ENCODE measurements at places on chromosomes 1 and 21.
A peak's percentile ranks its signal among the peaks of the same experiment; 100 is the strongest.

DNA sequence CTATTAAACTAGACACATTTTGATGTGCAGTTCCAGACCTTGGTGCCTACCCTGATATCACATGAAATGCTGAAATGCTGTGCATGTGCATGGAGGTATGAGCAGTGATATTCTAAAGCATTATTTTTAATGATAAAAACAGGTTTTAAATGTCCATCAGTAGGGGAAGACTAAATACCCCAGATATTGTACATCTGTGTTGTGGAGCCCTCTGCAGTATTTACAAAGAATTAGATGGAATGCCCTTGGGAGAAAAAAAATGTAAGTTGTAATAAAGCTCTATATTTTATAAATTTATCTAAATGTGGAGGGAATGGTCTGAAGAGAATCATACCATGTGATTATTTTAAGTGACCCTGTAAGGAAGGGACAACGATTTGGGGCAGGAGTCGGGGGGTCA lies 39.1 kb upstream of the IGSF5 start:
- DNase-seq = no peak

GRCh38 chr1:212189352-212189738 lies 95.9 kb upstream of the PPP2R5A start:
- DNase-seq = no peak

- DNase-seq = no peak
These were observed 158.1 kb upstream of the COA6 start for GRCh38 chr1:234214911-234215892.

DNA sequence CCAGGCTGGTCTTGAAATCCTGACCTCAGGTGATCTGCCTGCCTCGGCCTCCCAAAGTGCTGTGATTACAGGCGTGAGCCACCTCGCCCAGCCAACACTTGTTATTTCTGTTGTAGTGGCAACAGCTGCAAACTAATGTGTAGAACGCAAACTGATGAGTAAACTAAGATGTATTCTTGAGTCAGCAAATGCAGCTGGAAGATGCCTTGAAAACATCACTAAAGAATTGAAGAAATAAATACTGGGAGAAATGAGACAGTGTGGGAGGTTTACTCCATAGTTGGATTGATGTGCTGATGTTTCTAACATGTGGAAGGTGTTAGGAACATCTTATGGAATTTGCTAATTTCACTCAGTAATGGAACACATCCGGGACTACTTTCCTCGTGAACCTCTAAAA lies 61.3 kb upstream of the KCNE2 start:
- DNase-seq = no peak

GRCh38 chr1:235366286-235366685 lies 941 bp upstream of the TBCE start:
- no peak for DNase-seq

GRCh38 chr1:183962903-183963302 lies 74.6 kb downstream of the COLGALT2 start:
- DNase-seq = no peak

- no peak for DNase-seq
These were observed 1.2 kb upstream of the NEGR1 start for GRCh38 chr1:72283307-72284083.

DNA sequence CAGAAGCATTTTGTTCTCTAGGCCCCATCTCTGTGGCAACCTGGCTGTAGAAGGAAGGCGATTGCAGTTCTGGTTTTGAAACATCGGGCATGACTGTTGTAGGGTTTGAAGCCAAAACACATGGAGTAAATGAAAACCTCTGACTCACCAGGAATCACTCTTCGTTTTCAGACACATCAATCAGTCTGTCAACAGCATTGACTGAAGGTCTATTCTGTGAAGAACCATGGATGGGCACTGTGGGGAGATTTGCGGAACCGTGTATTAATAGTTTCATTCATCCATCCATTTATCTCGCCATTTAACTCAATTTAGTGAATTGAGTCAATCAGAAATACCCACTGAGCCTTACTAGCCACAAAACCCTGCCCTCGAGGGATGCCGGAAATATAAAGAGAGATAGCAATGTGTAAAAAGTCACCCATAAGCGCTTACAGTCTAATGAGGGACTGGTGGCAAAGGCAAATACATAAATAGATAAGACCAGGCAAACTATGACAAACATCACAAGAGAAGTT lies 364.6 kb upstream of the PROX1 start:
- DNase-seq = no peak

GRCh38 chr1:29272147-29272907 lies 36.0 kb downstream of the PTPRU start:
- DNase-seq = no peak

DNA sequence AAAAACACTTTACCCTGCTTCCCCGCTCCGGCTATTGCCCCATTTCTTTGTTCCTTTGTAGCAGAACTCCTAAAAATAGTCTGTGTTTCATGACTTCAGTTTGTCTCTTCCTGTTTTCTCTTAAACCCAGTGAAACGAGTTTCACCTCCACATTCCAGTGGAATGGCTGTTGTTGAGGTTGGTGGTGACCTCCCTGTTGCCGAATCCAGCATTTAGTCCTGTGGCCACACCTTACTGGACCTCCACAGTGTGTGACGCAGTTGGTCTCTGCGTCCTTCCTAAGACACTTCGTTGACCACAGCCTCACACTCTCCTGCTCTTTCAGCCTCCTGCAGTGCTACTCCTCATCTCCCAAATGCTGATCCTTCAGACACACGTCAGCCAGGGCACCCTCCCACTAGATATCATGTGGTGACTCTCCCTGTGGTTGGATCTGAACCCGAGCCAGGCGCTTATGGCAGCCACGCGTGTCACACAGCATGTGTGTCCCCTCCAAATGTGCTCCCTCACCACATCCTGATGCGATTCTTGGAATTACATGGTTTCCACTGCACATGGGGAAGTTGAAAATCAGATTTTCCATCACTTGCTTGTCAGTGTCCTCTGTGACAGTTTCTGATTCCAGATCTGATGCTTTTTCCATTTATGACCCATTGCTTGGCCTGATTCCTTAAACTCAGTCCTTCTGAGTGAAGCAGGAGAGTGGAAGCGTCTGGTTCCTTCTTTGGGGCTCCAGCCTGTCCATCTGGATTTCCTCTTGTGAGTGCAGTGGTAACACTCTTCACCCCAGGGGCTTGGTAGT lies 99.1 kb upstream of the ARTN start:
- no peak for DNase-seq

DNA sequence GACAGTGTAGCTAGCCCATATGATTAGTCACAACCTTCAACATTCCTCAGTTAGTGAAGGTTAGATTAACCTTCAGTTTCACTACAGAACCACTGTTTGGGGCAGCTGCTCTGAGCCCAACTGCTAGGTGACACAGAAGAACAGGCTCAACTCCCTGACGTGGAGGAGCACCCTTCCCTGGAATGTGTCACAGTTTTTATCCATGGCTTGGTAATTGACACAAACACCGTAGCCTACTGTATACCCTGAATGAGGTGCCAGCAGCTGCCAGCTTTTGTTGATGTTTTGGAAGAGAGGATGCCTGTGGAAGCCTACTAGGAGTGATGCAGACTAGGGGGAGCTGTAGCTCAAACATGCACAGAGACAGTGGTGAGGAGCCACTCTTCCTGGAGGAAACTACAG lies 56.6 kb upstream of the CR2 start:
- DNase-seq = no peak

DNA sequence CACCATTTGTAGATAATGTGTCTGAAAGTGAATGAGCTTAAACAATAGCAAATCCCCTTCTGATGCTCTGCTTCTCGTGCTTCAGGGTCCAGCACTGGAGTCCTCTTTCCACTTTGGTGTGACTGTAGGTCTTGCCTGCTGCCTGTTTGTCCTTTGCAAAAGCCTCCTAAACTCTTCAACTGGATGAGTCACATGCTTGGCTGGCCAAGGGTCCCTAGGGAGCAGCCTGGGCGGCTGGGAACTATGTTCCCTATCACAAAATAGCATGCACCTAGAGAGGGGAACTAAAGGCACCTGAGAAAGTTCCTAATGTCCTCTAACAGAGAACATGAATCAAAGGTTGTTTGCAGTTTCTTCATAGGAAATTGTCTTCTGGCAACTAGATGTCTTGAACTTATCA lies 607.2 kb upstream of the PLXNA2 start:
- DNase-seq = no peak

GRCh38 chr1:41101076-41101475 lies 79.6 kb upstream of the SLFNL1 start:
- no peak for DNase-seq

- DNase-seq = no peak
These were observed 104.4 kb downstream of the PTPN14 start for GRCh38 chr1:214446772-214447556.

- DNase-seq = no peak
These were observed 191.7 kb upstream of the NFIA start for GRCh38 chr1:60890664-60891063.

GRCh38 chr1:91700332-91700731 lies 185.6 kb downstream of the TGFBR3 start:
- DNase-seq = no peak

DNA sequence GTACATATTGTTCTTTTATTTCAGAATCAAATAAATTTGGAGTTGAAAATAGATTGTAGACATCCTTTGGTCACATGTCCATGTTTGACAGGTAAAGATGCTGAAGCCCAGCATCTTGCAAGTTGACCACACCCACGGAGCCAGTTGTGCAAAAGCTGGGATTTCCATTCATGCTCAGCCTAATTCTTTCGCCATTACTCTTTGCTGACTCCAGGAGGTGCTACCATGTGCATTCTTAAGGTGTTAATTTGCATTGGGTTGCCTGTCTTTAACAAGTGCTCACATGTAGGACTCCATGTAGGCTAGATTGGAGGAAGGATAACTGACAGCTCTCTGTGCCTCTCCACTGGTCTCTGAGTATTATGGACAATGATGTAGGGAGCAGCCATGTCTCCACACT lies 660.7 kb downstream of the LMO4 start:
- DNase-seq = no peak

GRCh38 chr1:35769188-35769758 lies 505 bp downstream of the CLSPN start:
- peak; percentile 68 for DNase-seq

- DNase-seq = no peak
These were observed 1.2 kb upstream of the RWDD3 start for GRCh38 chr1:95232646-95233318.

- DNase-seq = peak; percentile 32
These were observed 15.7 kb upstream of the LUZP1 start for GRCh38 chr1:23184212-23184934.

DNA sequence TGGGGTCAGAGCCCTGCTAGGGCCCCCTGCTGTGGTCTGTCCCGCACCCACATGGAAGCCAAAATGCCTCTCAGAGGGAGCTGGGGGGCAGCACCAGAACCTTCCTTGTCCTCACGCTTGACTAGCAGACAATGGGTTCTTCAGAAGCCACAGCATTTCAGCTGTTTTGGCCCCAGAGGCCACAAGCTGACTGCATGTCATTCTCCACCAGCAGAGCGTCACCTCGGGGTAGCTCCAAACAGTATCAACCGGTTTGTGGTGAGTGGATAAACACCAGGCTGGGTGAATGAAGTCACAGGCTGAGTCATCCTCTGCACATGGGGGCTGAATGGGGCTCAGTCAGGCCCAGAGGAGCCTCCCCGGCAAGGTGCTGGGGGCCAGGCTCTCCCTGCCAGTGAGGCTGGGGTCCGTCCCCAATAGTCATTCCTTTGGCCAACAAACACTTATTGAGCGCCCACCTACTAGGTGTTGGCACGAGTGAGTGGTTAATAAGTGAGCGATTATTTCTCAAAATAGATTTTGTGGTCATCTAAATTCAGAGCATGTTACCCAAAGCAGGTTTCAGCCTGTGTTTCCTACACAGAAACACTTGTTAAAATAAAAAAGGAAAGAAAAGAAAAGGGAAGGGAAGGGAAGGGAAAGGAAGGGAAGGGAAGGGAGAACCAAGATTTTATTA lies 9.1 kb downstream of the OLIG1 start:
- peak; percentile 11 for DNase-seq

DNA sequence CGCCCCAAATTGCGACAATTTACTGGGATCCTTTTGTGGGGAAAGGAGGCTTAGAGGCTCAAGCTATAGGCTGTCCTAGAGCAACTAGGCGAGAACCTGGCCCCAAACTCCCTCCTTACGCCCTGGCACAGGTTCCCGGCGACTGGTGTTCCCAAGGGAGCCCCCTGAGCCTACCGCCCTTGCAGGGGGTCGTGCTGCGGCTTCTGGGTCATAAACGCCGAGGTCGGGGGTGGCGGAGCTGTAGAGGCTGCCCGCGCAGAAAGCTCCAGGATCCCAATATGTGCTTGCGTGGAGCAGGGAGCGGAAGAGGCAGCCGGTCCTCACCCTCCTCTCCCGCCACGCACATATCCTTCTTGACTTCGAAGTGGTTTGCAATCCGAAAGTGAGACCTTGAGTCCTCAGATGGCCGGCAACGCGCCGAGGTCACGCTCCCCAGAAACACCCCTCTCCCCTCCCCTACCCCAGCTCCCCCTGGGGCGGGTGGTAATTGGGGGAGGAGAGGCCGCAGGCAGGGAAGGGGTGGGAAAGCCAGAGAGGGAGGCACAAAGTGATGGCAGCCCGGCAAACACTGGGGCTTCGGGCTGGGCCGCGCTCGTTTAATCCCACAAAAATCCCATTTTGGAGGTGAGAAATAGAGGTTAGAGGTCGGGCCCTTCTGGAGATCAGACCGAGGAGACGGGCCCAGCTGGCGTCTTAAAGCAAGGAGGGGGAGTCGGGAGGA lies 6.2 kb downstream of the SIM2 start:
- DNase-seq = no peak

GRCh38 chr21:38188037-38188436 lies 68.8 kb upstream of the KCNJ15 start:
- no peak for DNase-seq

GRCh38 chr1:29236712-29237128 lies 398 bp downstream of the PTPRU start:
- DNase-seq = no peak

GRCh38 chr1:98881901-98882300 lies 122.8 kb downstream of the PLPPR5 start:
- DNase-seq = no peak

DNA sequence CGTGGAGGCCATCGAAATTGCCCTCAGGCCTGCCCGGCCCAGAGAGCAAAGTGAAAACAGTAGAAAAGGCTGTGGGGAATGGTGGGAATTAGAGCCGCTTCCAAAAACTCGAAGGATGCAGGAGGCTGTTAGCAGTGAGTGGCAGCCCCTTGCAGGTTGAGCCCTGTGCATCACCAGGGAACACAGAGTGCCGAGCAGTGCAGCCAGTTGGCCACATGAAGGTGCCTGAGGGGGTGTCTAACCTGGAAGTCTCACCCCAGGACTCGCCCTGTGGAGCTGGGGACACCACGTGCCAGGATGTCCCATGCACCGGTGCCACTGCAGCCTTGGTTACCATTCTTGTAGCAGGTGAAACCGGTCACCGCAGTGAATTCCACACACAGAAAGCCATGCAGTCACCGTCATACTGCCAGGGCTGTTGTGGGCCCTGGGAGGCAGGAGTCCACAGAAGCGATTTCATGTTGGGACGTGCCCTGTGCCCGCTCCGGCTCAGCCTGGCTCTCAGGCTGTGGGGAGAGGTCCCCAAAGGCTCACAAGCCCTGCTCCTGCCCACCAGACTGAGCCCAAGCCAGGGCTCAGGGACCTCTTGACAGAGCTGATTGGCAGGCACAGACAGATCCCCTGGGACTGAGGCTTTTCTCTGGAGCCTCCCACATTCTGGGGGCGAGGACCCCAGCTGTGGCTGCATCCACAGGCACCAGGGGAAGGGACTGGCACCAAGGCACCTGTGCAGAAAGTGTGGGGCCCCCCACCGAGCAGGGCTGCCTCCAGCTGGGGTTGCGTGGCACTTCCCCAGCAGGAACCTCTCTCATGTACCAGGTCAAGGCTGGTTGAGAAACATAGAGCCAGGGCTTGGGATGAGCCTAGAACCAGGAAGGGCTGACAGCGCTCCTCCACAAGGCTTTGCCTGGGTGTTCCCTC lies 16.7 kb upstream of the ACTRT2 start:
- DNase-seq = no peak
